ENCODE measurements at places on chromosomes 3 and 15.

DNA sequence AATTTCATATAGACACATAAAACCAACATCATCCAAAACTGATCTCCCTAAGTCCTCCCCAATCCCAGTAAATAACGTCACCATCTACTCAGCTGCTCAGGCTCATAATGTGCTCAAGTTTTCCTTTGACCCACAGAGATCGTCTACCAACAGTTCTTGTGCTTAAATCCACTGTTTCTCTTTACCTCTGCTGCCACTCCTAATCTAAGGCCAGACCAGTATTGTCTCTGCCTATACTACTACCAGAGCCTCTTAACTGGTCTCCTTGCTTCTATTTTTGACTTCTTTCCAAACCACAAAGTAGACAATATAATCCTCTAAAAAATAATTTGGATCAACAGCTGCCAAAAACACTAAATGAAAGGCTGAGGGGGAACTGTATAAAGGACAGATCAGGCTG lies 65.3 kb downstream of the CLASP2 start:
- DNase-seq, result no peak

GRCh38 chr3:12782172-12782815 lies 14.2 kb upstream of the CAND2 start:
- DNase-seq, result no peak

GRCh38 chr15:81633889-81634288 lies 259.9 kb upstream of the TMC3 start:
- DNase-seq, result no peak

DNA sequence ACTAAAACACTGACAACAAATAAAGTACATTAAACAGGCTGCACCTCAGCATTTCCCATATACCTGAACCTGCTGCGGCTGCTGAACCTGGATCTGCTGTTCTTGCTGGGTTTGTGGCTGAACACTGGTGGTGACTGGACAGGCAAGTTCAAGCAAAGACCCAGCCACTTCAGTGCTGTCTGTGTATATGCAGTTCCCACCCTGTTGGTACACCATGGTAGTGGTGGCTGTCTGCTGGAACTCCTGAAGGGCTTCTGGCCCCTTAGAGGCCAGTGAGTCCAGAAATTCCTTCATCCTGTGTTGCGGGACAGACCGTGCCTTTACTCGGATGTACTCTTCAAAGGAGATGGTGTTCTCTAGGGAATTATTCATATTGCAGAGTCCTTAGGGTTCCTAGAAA lies 17.2 kb downstream of the QRICH1 start:
- DNase-seq, result no peak

DNA sequence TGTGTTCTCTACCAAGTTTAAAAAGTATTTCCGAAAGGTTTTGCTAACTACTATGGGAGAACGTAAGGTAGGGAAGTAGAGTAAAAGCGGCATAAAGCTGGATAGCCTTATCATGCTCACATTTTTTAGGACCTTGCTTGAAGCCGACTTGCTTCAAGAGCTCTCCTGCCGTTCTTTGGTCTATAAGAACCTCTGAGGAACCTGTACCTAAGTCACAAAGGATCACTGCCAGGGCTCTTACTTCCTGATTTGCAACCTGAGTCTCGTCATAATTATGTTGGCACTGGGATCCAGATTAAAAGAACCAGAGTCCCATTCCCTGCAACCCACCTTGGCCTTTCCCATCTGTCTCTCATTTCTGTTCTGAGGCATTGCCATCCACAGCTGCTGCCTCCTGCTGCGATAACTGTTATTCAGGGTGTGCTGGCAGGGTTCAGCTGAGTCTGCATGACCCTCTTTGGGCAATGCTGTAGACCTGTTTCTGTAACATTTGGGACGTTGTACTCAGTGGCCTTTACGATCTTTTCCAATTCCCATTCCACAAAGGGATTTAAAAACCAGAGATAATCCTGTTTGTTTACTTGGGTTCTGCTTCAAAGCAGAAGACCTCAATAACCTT lies 131.0 kb upstream of the UMPS start:
- DNase-seq, result no peak

DNA sequence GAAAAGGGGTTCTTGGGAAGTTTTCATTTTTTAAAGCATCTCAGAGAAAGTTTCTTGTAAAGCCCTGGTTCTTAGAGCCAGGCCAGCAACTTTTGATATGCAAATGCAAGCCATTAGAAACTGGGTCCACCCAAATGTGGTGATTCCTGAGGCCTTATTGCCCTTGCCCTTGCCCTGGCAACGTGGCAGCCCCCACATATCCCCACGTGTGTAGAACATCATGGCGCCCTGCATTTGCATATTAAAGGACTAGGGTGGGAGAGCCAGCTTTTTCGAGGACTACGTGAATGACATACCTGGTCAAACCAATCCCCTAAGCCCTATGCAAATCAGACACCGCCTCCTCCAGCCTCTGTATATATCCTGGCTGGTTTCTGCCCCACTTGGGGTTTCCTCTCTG lies 314.9 kb upstream of the NECTIN3 start:
- DNase-seq, result no peak

DNA sequence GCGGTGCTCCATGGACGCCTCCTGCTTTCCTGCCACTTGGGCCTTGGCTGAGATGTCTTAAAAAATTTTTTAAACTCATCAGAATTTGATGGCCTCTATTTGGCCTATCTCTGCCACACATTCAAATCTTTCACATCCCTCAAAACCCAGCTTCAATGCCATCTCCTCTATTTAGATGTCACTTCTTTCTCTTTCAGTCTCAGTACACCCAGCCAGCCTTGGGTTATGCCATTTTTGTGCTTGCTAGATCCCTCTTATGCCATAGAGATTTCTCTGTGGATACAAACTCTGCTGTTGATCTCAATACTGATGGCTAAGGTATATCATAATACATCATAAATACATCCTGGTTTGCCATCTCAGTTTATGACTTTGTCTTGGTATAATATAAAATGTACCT lies 222.3 kb upstream of the TPRG1 start:
- no peak for DNase-seq

GRCh38 chr3:176174060-176174459 lies 1023.2 kb downstream of the TBL1XR1 start:
- no peak for DNase-seq

GRCh38 chr3:151316267-151316991 lies at the start of gene GPR87:
Gene GPR87, minus strand, starts transcription at chr3:151316820. Its CDS starts 16,720 bp downstream, at chr3:151300100.
- no peak for DNase-seq

GRCh38 chr3:169603661-169604060 lies 59.9 kb downstream of the MECOM start:
- DNase-seq, result no peak

DNA sequence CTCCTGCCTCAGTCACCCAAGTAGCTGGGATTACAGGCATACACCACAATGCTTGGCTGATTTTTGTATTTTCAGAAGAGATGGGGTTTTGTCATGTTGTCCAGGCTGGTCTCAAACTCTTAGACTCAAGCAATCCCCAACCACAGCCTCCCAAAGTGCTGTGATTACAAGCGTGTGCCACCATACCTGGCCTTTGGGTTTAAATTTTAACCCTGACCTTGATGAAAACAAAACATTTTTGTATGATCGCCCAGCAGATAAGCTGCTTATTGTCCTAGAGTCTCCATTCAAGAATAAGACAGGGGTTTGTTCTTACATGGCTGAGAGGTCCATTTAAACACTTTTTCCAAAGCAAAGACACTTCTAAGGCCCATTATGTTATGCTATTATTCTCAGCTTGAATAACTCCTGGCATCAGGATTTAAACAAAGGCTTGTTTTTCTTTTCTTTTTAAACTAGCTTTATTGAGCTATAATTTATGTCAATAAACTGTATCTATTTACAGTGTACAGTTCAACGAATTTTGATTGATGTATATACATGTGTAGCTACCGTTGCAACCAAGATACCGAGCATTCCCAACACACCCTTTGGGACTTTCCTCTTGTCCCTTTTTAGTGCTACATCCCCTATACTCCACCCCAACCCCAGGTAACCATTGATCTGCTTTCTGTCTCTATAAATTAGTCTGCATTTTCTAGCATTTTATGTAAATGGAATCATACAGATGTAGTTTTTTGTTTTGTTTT lies 1.4 kb upstream of the MUC13 start:
- no peak for DNase-seq

DNA sequence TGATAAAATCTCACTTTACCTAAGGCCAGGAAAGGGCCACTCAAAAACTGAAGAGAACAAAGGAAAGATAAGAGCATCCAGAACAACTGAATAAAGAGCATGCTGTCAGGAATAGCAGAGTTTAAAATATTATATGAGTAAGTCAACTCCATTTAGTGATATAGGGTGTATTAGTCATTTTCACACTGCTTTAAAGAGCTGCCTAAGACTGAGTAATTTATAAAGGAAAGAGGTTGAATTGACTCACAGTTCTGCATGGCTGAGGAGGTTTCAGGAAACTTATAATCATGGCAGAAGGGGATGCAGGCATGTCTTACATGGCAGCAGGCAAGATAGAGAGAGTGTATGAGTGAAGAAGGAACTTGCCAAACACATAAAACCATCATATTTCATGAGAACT lies 778.0 kb upstream of the NECTIN3 start:
- DNase-seq, result no peak

DNA sequence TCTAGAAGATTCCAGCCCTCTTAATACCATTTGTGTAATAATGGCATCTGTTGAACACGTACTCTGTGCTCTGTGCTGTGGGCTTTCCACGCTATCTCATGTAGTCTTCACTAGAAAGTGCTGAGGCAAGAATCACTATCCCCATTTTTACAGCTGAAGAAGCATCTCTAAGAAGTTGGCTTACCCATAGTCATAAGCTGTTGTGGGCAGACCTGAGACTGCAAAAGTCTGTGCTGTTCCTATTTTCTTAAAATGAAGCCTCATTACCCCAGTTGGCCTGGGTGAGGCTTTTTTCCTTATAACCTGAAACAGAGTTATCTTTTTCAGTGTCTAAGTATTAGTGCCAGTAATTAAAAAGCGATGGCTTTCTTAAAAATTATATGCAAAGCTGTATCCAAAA lies 58.5 kb downstream of the ERC2 start:
- no peak for DNase-seq

DNA sequence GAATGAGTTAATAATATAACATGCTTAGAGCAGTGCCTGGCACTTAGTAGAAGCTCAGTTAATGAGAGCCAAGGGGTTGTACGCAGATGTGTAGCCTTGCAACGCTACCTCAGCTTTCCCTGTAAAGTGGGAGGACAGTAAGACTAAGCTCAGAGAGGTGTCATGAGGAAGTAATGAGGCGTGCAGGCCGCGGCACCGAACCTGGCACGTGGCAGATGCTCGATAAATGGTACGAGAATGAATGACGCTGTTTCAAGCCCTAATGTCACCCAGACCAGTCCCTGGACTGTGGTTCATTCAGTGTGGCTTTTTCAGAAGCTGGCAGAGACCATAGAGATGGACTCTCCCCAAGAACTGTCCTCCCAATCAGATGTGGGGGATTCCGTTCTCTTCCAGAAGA lies 21.2 kb downstream of the GRIP2 start:
- DNase-seq, result no peak

- DNase-seq, result peak; percentile 71
Measured at GRCh38 chr15:90529371-90530249, at the start of gene CRTC3. Gene CRTC3, plus strand, starts transcription at chr15:90529923. Its CDS starts 149 bp downstream, at chr15:90530072.

DNA sequence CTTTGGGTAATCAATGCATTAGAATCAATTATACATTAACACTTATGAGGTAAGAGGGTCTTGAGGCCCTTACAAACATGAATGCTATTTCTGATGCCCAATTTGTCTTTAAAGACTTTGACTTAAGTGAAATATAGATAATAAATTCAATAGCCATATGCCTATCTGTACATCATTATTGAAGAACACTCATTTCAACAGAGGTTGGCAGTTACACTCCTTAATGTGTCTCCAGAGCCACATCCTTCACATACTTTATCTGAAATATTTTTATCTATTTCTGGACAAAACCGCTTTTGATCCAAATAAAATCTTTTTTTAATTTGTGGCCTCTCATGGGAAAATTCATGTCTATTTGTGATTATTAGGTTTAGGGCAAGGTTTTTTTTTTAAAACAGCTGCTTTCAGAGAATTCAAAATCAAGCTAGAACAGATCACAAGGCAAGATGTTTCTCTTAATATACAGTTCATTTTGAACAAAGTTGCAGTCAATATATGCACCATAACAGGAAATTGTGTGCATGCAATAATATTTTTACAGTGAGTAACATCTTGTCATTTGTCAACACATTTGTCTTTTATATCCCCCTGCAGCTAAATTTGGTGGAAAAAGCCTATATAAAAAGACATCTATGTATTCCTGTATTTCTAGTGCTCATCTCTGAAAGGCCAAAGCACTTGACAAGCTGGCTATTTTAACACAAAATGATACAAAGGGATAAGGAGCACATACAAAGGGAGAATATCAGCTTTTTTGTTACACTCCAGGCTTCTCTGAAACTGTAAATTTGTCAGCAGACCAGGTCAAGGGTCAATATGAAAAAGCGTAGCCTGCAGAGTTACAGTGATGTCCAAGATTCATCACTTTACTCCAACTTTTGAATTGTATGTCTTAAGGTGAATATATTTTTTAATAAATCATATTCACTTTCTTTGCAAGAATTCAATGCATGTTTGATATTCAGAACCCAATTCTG lies 146.2 kb upstream of the DPH6 start:
- DNase-seq, result no peak

DNA sequence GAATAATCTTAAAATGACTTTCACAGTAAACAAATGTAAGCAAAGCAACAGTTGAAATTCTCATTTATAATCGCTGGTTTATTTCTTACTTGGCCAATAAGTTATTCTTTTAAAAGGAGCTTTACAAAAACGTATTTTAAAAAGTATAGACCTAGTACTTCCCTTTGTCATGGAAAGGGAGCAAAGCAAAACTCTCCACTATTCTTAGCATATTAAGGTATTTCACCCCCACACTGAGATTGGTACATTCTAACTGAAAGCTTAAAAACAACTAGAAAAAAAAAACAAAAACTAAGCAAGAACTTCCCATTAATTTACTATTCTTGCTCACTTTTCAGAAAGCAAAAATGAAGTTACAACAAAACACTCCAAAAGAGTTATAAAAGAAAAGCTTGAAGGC lies 1.5 kb downstream of the ATG3 start:
- no peak for DNase-seq

GRCh38 chr3:74862476-74862875 lies 248.0 kb upstream of the CNTN3 start:
- no peak for DNase-seq

DNA sequence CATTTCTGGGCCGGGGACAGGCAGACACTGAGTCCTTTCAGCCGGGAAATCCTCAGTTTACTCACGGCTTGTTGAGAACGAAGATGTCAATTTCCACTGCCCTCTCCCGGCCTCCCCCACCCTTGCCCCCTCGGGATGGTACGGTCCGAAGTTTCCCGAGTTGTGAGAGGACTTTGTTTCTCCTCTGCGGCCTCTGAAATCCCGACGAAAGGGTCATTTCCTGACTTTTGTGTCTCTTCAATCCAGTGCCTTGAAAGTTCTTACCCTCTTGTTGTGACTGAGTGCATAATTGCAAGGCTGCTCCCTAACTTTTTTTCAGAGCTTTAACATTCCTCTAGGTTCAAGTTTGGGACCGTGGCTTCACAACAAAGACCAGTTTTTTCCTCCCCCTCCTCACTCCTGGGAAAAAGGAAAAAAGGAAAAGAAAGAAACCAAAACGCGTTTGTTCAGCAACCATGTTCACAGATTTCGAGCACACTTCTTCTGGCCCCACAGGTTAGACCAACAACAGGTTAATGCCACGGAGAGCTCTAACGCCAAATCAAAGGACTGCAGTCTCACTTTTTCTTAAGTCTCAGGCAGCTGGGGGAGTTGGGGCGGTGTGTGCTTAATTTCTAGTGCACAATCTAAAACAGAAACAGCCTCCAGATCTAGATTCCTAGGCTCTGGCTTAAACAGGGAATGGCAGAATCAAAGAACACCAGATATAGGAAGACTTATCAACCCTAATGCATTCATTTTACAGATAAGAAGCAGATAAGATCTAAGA lies 138.9 kb downstream of the TMCO5A start:
- DNase-seq, result no peak

All from activated CD4-positive, CD25-positive, alpha-beta regulatory T cell treated with anti-CD3 and anti-CD28 coated beads, Interleukin-2, amount 50 U/mL, for 72 hours (primary cell).